H1 (cell line): ENCODE measurements at places on chromosomes 11 and 22. TPM values are rescaled to one million over a fixed set of nuclear protein-coding genes. Genes with fewer than 3 reads are reported as not detected.

DNA sequence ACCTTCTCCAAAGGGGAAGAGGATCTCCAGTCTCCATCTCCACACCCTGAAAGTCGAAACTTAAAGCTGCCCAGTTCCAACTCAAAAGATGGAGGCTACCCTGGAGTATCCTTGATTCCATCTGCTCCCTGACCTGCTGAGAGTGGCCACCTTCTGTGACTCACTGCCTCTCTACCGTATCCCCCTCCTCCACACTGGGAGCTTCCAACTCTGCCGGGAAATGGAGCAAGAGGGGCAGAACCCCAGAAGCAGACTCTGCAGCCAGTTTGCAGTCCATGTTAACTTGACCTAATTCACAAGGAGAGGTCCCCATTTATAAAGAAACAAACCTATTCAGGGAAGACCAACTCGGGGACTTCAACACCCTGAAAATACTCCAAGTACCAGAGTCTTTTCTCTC, 22.0 kb upstream of the IRAG1 start:
- no peak overlapping the region for H3K27ac ChIP-seq
- H3K4me3 ChIP-seq: no peak overlapping the region
- no peak for DNase-seq

DNA sequence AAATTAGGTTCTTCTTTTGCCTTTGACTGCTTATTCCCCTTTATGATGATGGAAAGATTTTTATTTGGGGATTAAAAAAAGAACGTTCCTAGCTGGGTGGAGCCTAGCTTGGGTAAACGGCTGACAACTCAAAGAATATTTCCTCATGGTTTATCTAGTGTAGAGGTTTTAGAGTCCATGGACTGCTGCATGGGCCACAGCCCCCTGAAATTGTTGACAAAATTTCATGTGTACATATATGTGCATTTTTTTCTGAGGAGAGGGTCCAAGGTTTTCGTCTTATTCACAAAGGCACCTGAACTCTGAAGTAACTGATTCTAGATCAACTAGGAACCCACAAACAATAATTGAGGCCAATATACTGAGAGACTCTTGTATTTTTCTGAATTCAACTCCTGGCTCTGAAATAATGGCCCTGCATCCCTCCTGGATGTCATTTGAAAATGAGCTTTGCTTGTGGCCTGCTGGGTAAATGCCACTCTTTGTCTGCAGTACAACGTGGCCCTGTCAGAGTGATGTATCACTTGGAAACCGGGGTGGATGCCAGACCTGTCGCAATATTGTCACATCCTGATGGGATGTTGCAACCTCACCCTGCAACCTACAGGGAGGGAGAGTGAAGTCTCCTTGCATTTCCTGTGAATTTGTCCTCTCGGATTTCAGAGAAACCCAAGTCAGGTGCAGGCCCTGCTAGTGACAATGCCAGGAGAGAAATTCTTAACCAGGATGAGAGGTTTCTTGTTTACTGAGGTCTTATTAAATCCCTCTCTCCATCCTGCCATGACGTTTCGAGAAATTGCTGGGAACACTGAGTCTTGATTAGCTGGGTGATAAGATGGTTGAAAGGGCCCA, 33.8 kb downstream of the EHF start:
- H3K27me3 ChIP-seq: no peaks in the 10 kb centered on the region
- no peak overlapping the region for H3K4me3 ChIP-seq
- H3K27ac ChIP-seq: no peak overlapping the region
- no peak for DNase-seq

Gene CHRM1
- total RNA-seq: not detected in 2 replicates

DNA sequence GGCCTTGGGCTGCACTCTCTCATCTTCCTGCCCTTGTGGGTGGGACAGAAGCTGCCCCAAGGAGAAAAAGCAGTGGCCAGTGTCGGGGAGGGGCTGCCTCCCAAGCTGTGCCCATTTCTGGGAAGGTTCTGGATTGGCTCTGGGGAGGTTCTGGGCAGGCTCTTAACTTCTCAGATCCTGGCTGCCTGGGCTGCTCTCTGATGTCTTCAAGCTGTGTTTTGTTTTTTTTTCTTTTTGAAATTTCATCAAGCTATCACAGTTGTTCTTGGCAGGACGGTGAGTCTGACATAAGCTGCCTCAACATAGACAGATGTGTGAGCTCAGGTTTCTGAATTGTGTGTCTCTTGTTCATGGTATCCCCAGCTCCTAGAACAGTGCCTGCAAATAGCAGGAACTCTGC, 1032.0 kb downstream of the BRD1 start:
- no peak for DNase-seq
- no peak overlapping the region for H3K4me3 ChIP-seq
- no peaks in the 10 kb centered on the region for H3K36me3 ChIP-seq
- no peaks in the 10 kb centered on the region for H3K4me1 ChIP-seq
- H3K27me3 ChIP-seq: no peaks in the 10 kb centered on the region

GRCh38 chr11:22359295-22359694, 21.1 kb downstream of the SLC17A6 start:
- H3K4me3 ChIP-seq: no peak overlapping the region
- H3K27me3 ChIP-seq: no peaks in the 10 kb centered on the region
- H3K27ac ChIP-seq: no peak overlapping the region
- no peaks in the 10 kb centered on the region for H3K36me3 ChIP-seq
- no peak for DNase-seq
- H3K4me1 ChIP-seq: no peaks in the 10 kb centered on the region

Gene FUT4
- 7.0 and 8.0 TPM in 2 replicates for total RNA-seq

DNA sequence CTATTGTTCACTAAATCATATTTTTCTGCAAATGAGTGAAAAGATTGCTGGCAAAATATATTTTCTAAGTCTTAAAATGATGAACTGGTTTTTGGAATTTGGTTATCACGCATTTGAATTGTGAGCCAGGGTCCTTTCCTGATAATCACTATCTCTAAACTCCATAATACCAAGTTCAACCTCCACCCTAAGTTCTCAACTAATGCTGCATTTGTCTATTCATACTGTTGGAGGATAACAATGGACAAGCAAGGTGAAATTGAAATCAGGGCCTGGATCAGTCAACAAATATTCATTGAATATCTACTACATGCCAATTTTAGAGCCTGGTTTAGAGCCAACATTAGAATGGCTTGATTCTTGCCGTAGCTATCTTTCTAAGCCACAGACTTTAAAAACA, 4.7 kb upstream of the PCF11 start:
- H3K27me3 ChIP-seq: no peaks in the 10 kb centered on the region
- H3K4me3 ChIP-seq: no peak overlapping the region
- no peak overlapping the region for H3K27ac ChIP-seq
